GM12878 (cell line): ENCODE measurements at places on chromosomes 13 and 19. TPM values are rescaled to one million over a fixed set of nuclear protein-coding genes. Genes with fewer than 3 reads are reported as not detected.

GRCh38 chr13:77898097-77898496, 20.5 kb downstream of the EDNRB start:
- no peaks in the 10 kb centered on the region for H3K36me3 ChIP-seq
- DNase-seq = peak; percentile 66
- no peak overlapping the region for H3K27ac ChIP-seq
- no peaks in the 10 kb centered on the region; the same call in 1 of the 2 replicates for H3K4me1 ChIP-seq
- H3K4me3 ChIP-seq = no peak overlapping the region

Gene CYP4F8
- not detected in 2 replicates for total RNA-seq

- no peaks in the 10 kb centered on the region for H3K27me3 ChIP-seq
- H3K36me3 ChIP-seq = no peaks in the 10 kb centered on the region
- DNase-seq = no peak
- H3K4me3 ChIP-seq = no peak overlapping the region
- H3K4me1 ChIP-seq = no peaks in the 10 kb centered on the region
These were observed 201.6 kb downstream of the MTUS2 start for GRCh38 chr13:29021717-29022116.

Gene ELANE
- total RNA-seq = not detected in 2 replicates

DNA sequence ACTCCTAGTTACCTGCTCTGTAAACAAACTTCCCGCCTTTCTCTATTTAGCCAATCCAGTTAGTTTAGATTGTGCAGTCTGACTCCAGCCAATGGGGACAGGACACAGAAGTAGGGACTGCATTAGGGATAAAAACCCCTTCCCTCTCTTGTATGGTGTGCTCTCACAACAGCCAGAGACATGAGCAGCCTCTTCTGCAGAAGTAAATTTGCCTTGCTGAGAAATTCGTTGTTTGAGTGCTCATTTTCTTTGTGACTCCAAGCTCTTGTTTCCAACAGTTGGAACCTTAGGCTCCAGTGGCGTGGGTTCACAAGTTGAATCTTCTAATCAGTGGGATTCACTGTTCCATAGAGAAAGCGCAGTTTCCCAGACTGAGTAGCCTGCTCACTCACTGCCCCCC, 66.1 kb downstream of the ZNF93 start:
- no peaks in the 10 kb centered on the region for H3K4me1 ChIP-seq
- H3K36me3 ChIP-seq = no peaks in the 10 kb centered on the region
- H3K27me3 ChIP-seq = no peaks in the 10 kb centered on the region
- DNase-seq = no peak
- no peak overlapping the region for H3K4me3 ChIP-seq

DNA sequence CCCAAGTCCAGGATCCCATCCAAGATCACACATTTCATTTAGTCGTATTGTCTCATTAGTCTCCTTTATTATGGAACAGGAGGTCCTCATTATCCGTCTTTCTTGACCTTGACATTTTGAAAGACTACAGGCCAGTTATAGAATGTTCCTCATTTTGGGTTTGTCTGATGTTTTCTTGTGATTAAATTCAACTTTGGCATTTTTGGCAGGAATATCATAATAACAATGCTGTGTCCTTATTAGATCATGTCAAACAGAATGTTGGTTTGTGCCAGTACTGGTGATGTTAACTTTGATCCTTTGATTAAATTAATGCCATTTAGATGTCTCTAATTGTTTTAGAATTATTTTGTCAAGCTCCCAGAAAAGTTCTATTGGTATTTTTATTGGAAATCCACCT, 106.5 kb upstream of the FRY start:
- no peaks in the 10 kb centered on the region for H3K27me3 ChIP-seq
- H3K4me3 ChIP-seq = no peak overlapping the region
- peaks cover 9% of the 10 kb centered on the region for H3K4me1 ChIP-seq
- H3K27ac ChIP-seq = no peak overlapping the region
- H3K36me3 ChIP-seq = no peaks in the 10 kb centered on the region
- no peak for DNase-seq

- H3K4me3 ChIP-seq = no peak overlapping the region
- H3K4me1 ChIP-seq = no peaks in the 10 kb centered on the region
- no peaks in the 10 kb centered on the region for H3K27me3 ChIP-seq
- no peak overlapping the region for H3K27ac ChIP-seq
- H3K36me3 ChIP-seq = no peaks in the 10 kb centered on the region
These were observed 134.9 kb upstream of the SPACA7 start for GRCh38 chr13:112241288-112241687.

- H3K4me1 ChIP-seq = no peaks in the 10 kb centered on the region
- H3K27ac ChIP-seq = no peak within 1 kb of the TSS
- no peak within 1 kb of the TSS for H3K4me3 ChIP-seq
- DNase-seq = no peak
- H3K27me3 ChIP-seq = no peaks in the 10 kb centered on the region
These were observed at the start of gene CAPS for GRCh38 chr19:5913739-5914357. CAPS (plus strand) TSS chr19:5914254; CDS start chr19:5914407, 153 bp downstream.

Gene ZNF441
- total RNA-seq = 3.0 and 4.1 TPM in 2 replicates

- no peak overlapping the region for H3K4me3 ChIP-seq
- no peaks in the 10 kb centered on the region for H3K36me3 ChIP-seq
- no peaks in the 10 kb centered on the region for H3K27me3 ChIP-seq
These were observed 82.1 kb upstream of the FRY start for GRCh38 chr13:31949486-31949885.

GRCh38 chr19:47448360-47448727, 23.3 kb downstream of the SLC8A2 start:
- H3K36me3 ChIP-seq = no peaks in the 10 kb centered on the region
- DNase-seq = no peak
- peaks cover 7% of the 10 kb centered on the region; the same call in 1 of the 2 replicates for H3K27me3 ChIP-seq
- no peak overlapping the region for H3K27ac ChIP-seq
- no peak overlapping the region for H3K4me3 ChIP-seq
- H3K4me1 ChIP-seq = peaks cover 10% of the 10 kb centered on the region

- no peak overlapping the region for H3K4me3 ChIP-seq
These were observed 14.5 kb downstream of the IRS2 start for GRCh38 chr13:109771926-109772325.

GRCh38 chr13:46010148-46010547, 42.4 kb downstream of the ZC3H13 start:
- H3K4me1 ChIP-seq = no peaks in the 10 kb centered on the region
- H3K4me3 ChIP-seq = no peak overlapping the region
- no peak overlapping the region for H3K27ac ChIP-seq
- no peak for DNase-seq

DNA sequence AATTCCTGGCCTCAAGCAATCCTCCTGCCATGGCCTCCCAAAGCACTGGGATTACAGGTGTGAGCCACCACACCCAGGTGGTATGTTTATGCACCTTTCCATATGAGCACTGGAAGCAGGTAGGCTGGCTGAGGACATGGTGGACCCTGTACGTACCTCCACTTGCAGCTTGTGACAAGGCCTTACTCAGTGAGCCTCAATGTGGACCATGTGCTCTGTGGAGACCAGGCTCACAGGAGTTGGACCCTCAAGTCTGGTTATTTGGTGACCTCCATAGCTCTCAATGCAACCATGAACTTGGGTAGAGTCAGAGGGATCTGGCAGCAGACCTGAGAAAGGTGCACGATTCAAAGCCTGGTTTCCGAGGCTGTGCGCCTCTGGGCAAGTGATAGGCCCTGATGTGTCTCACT, 5.5 kb downstream of the ACP4 start:
- H3K4me3 ChIP-seq = no peak overlapping the region
- DNase-seq = no peak
- H3K4me1 ChIP-seq = peaks cover 5% of the 10 kb centered on the region
- H3K27ac ChIP-seq = no peak overlapping the region
- H3K36me3 ChIP-seq = peaks cover 21% of the 10 kb centered on the region; the same call in 1 of the 2 replicates
- no peaks in the 10 kb centered on the region for H3K27me3 ChIP-seq

- peak within 1 kb of the TSS; percentile 95 for H3K27ac ChIP-seq
- peaks cover 22% of the 10 kb centered on the region for H3K4me1 ChIP-seq
- peaks cover 2% of the 10 kb centered on the region for H3K36me3 ChIP-seq
- peak; percentile 64 for DNase-seq
- no peaks in the 10 kb centered on the region for H3K27me3 ChIP-seq
These were observed at the start of gene GEMIN7 for GRCh38 chr19:45079063-45079910. GEMIN7 (plus strand) TSS chr19:45079260; CDS start chr19:45090115, 10,855 bp downstream.

DNA sequence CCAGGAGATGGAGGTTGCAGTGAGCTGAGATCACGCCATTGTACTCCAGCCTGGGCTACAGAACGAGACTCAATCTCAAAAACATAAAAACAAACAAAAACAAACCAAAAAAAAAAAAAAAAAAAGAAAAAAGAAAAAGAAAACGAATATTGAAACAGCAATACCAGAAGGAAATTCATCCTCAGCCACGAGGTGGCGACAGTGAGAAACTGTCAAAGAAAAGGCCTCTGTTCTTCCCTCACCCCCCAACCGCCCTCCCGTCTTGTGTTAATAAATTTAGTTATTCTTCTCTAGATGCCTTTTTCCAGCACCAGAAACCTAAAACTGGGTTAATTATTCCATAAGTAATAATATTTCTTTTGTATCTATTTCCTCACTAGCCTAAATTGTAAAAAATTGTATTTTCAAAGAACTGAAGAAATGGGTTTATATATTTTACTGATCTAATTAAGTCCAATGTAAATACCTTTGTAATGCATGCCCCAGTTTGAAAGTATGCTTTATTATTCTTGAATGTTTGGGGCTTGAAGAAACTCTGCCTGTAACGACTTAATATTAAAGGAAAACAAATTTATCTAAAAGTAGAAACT, 38.6 kb downstream of the LIG4 start:
- H3K27me3 ChIP-seq = no peaks in the 10 kb centered on the region
- H3K36me3 ChIP-seq = no peaks in the 10 kb centered on the region
- H3K4me3 ChIP-seq = no peak overlapping the region
- no peaks in the 10 kb centered on the region for H3K4me1 ChIP-seq

Gene VAV1
- 65.4 and 76.8 TPM in 2 replicates for total RNA-seq

GRCh38 chr13:42011601-42012350, 36.7 kb upstream of the DGKH start:
- no peaks in the 10 kb centered on the region for H3K4me1 ChIP-seq
- no peak overlapping the region for H3K4me3 ChIP-seq
- no peaks in the 10 kb centered on the region for H3K27me3 ChIP-seq
- H3K36me3 ChIP-seq = no peaks in the 10 kb centered on the region
- DNase-seq = no peak

DNA sequence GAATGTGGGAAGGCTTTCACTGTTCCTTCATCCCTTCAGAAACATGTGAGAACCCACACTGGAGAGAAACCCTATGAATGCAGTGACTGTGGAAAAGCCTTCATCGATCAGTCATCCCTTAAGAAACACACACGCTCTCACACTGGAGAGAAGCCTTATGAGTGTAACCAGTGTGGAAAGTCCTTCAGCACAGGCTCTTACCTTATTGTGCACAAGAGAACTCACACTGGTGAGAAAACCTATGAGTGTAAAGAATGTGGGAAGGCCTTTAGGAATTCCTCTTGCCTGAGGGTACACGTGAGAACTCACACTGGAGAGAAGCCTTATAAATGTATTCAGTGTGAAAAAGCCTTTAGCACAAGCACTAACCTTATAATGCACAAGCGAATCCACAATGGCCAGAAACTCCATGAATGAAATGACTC, 18.6 kb downstream of the ZNF177 start:
- no peak overlapping the region for H3K4me3 ChIP-seq
- no peaks in the 10 kb centered on the region for H3K4me1 ChIP-seq
- H3K27ac ChIP-seq = no peak overlapping the region
- no peaks in the 10 kb centered on the region for H3K27me3 ChIP-seq
- DNase-seq = no peak
- no peaks in the 10 kb centered on the region for H3K36me3 ChIP-seq

Gene SLC25A41
- total RNA-seq = 1.0 and 1.2 TPM in 2 replicates

DNA sequence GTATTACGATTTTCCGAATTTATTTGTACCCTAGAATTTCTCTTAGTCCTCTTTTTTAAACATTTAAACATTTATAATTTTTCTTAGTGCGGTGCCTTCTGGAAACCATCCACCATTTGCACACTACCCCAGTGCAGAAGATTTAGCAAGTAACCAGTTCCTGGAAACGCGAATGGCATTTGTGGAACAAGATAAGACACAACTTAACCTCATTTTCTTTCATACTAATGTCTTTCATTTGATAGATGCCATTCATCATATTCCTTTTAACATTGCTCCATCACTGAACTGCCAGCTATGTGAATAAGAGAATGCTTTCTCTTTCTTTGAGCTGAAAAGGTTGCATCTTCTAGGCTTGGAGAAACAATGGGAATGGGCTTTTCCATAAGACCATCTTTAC, 6.8 kb downstream of the FRY start:
- DNase-seq = no peak
- H3K4me1 ChIP-seq = peaks cover 4% of the 10 kb centered on the region; the same call in 1 of the 2 replicates
- H3K36me3 ChIP-seq = no peaks in the 10 kb centered on the region
- no peak overlapping the region for H3K4me3 ChIP-seq
- H3K27me3 ChIP-seq = no peaks in the 10 kb centered on the region

DNA sequence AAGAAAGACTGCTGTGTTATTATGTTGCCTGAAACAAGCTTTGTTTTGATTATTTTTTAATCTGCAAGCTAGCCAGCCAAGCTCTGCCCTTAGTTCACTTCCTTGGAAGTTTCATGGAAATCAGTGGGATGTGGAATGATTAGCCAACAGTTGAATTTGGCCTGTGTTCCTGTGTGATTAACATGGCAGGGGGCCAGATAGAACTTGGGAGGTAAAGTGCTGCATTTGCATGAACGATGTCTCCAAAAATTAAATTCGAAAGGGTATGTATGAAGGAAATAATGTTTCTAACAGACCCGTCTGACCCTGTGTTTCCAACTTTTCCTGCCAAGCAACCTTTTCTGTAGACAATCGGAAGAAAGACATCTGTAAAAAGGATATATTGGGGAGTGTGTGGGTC, 32.2 kb downstream of the UFM1 start:
- DNase-seq = no peak
- no peaks in the 10 kb centered on the region for H3K4me1 ChIP-seq
- H3K27ac ChIP-seq = no peak overlapping the region
- H3K27me3 ChIP-seq = no peaks in the 10 kb centered on the region

Gene ATP7B
- total RNA-seq = 0.08 and 0.38 TPM in 2 replicates

Gene TNFAIP8L1
- 12.7 and 14.3 TPM in 2 replicates for total RNA-seq

Gene TMEM238
- total RNA-seq = 16.9 and 17.9 TPM in 2 replicates

Gene N4BP2L1
- total RNA-seq = 11.2 and 12.0 TPM in 2 replicates

Gene CLEC4M
- 0.16 and 0.31 TPM in 2 replicates for total RNA-seq

Gene ZNF600
- 10.2 and 12.0 TPM in 2 replicates for total RNA-seq

GRCh38 chr13:57409656-57410055, 221.9 kb upstream of the PCDH17 start:
- H3K4me3 ChIP-seq = no peak overlapping the region
- no peaks in the 10 kb centered on the region for H3K4me1 ChIP-seq

GRCh38 chr13:25190771-25191170, 18.7 kb upstream of the AMER2 start:
- H3K4me3 ChIP-seq = no peak overlapping the region
- no peak overlapping the region for H3K27ac ChIP-seq
- no peak for DNase-seq
- H3K36me3 ChIP-seq = no peaks in the 10 kb centered on the region
- no peaks in the 10 kb centered on the region for H3K27me3 ChIP-seq
- H3K4me1 ChIP-seq = peaks cover 7% of the 10 kb centered on the region

DNA sequence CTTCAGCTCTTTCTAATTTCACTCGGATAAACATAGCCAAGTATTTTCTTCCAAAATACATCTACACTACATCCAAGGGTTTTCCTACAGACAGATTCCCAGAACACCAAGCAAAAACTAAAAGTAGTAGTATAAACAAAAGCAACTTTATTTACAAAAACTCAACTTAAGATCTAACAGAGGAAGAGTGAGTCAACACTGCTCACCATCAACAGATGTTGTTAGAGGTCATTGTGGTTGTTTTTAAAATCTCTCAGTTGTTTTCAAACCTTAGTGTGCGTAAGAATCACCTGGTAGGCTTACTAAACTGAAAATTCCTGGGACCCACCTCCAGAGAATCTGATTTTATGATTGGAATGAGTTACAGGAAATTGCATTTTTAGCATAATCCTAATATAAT, 631.7 kb upstream of the SGCG start:
- H3K4me3 ChIP-seq = no peak overlapping the region
- no peaks in the 10 kb centered on the region for H3K27me3 ChIP-seq
- DNase-seq = no peak

Gene C19orf33
- total RNA-seq = not detected in 2 replicates

Gene PRTN3
- not detected in 2 replicates for total RNA-seq

Gene SHFL
- total RNA-seq = 51.7 and 57.9 TPM in 2 replicates
